ENCODE measurements at places on chromosomes 7 and 10.

DNA sequence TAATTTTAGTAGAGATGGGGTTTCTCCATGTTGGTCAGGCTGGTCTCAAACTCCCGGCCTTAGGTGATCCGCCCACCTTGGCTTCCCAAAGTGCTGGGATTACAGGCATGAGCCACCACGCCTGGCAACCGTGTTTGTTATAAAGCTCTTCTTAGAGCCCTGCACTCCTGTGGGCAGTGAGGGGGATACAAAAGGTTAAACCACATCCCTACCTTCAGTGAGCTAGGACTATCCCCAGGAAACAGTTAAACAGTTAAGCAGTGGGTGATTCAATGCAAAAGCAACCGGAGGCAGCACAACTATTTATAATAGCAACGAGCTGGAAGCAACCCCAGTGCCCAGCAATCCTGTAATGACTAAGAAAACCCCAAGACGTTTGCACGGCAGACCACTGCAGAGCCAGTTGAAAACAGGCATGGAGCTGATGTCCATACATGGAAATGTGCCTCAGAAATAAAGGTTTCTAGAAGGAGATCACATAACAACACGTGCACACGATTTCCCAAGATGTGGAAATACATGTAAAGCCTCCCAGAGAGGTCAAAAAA, 107.2 kb upstream of the LYZL2 start:
- DNase-seq, result no peak

DNA sequence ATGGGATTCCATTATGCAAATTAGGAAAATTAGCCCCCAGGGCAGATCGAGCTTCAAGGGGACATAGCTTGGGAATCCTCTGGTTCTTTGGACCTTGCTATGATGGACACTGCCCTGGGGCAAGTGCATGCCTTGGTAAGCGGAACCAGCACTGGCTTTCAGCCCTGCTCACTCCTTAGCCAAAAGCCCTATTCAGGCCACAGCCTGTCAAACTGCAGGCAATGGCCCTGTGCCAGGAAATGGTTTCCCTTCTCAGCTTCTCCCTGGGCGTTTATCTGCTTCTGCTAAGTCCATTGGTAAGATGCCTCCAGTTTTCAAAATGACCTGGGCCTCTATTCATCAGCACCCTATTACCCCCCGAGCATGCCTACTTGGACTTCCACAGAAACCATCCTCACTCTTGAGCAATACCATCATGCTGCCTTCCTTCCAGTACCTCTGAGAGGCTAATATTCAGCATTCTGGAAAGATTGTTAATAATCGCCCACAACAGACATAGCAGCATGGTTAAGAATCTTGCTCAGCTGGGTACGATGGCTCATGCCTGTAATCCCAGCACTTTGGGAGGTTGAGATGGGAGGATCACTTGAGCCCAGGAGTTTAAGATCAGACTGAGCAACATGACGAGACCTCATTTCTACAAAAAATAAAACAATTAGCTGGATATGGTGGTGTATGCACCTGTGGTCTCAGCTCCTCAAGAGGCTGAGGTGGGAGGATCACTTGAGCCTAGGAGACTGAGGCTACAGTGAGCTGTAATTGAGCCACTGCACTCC, 918.6 kb upstream of the AUTS2 start:
- DNase-seq, result no peak

- DNase-seq, result no peak
Observed at GRCh38 chr10:3477683-3478082, 305.1 kb upstream of the PITRM1 start.

DNA sequence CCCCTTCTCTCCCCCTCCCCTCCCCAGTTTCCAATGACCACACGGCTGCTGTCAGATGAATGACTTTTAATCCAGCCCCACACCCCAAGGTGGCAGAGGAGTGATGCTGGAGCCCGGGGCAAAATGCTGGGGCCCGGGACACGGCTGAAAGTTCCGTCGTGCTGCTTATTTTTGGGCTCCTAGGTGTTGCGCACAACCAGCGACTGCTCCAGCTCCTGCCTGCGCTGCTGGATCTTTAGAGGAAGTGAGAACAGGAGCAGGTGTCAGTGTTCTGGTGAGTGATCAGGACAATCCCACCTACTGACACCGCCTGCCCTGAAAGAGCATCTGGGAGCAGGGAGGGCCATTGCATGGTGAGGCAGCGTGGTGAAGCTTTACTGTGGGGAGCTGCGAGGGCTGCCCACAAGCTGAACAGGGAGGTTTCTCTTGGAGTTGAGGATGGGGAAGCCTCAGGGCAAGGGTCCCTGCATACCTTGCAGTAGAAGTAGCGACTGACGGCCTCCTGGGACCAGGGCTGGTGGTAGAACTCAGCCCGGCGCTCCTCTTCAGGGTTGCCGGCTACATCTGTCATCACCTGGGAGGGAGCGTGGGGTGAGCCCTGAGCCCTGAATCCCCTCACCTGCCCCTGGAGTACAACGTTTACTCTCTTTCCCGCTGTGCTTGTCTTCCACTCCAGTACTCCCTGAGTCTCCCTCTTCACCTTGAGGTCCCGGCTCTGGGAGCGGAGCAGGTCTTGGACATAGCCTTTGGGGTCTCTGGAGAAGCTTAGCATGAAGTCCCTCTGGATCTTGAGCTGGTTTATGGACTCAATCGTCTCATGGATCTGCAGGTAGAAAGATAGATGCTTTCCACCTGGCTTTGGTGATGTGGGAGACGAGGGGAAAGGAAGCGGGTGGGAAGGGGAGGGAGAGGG, 6.9 kb downstream of the CHPF2 start:
- no peak for DNase-seq

Data from hematopoietic multipotent progenitor cell treated with erythropoietin and hydrocortisone succinate and interleukin-3 and kit ligand, for 15 days (in vitro differentiated cells).